ENCODE measurements at places on chromosomes 2 and 18.
A peak's percentile ranks its signal among the peaks of the same experiment; 100 is the strongest.

GRCh38 chr2:210792000-210792399 is 235.6 kb downstream of the CPS1 start:
- no peak for DNase-seq

GRCh38 chr2:6301426-6301825 is 564.3 kb downstream of the CMPK2 start:
- DNase-seq = no peak

- no peak for DNase-seq
Observed at GRCh38 chr18:5962362-5962761, 67.0 kb upstream of the TMEM200C start.

DNA sequence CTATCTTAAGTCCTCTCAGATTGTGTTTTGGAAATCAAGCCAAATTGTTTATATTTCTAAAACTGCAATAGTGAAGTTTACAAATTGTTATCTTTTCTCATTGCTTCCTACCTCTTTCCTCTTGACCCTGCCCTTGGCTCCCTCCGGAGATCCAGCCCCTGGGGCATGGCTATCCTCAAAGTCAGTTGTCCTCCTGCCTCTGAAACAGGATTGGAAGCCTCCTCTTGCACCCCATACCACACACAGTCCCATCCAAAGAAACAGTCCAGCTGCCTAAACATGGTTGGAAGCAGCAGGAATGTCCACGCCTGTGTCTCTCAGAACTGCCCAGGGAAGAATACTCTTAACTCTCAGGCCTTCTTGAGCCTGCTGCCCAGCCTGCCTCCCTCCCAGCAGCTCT is 30.1 kb upstream of the COL6A3 start:
- DNase-seq = no peak

DNA sequence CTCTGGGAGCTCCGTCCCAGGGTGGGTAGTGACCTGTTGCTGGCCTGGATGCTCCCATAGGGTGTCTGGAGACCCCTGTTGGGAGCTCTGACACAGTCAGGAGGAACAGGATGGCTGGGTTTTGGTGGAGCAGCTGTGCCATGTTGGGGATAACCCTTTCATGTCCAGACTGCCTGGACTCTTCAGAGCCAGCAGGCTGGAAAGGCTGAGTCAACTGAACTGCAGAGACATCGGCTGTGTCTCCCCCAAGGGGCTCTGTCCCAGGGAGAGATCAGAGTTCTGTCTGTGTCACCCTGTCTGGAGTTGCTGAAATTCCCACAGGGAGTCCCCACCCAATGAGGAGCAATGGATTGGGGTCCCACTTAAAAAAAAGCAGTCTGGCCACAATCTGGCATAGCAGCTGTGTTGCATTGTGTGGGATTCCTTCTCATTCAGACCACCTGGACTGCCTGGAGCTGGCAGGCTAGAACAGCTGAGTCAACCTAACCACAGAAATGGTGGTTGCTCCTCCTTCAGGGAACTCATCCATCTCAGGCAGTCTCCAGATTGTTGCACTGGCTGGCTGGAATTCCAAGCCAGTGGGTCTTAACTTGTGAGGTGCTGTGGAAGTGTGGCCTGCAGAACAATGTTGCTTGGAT is 37.2 kb downstream of the AGPS start:
- DNase-seq = no peak

DNA sequence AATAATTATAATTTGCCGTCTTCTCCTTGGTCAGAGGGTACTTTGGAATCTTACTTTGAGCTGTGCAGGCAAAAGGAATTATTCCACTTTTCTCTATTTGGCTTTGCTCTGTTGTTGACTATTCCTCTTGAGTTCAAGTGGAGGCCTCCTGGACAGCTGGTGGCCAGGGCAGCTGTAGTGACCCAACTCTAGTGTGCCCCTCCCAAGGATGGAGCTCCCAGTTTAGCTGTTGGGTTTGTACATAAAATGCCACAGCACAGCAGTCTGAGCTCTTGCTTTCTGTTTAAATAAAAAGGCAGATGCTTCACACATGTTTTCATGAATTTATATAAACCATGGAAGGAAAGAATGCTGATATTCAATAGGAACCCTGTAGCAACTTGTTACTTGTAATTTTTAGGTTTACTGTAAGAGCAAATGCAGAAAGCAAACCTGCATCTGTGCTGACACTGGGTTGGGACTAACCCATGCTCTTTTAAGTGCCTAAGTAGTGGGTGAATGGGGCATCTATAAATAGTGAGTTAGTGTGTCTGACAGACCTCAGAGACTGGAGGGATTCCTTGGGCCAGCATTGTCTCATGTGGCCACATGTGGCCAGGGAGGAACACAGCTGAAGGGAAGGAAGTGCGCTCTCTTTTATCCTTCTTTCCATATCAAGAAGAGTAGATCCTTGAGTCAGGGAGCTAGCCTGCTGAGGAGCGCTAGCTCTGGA is 121.8 kb downstream of the FHOD3 start:
- DNase-seq = no peak

GRCh38 chr2:227124811-227125210 is 39.2 kb downstream of the COL4A4 start:
- no peak for DNase-seq

DNA sequence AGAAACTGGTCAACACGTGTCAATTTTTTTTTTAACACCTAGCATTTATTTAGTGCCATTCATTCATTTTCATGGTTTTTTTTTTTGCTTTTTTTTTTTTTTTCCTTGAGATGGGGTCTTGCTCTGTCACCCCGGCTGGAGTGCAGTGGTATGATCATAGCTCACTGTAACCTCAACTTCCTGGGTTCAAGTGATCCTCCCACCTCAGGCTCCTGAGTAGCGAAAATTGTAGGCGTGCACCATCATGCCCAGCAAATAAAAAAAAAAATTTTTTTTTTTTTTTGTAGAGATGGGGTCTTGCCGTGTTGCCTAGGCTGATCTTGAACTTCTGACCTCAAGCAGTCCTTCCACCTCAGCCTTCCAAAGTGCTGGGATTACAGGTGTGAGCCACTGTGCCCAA is 21.1 kb downstream of the USP14 start:
- no peak for DNase-seq

GRCh38 chr2:213500881-213501280 is 216.6 kb downstream of the SPAG16 start:
- no peak for DNase-seq

GRCh38 chr2:128455721-128456050 is 137.0 kb upstream of the HS6ST1 start:
- no peak for DNase-seq

GRCh38 chr18:79410171-79410641 is 14.5 kb downstream of the NFATC1 start:
- DNase-seq = no peak

GRCh38 chr2:40653829-40654228 is 201.9 kb upstream of the SLC8A1 start:
- no peak for DNase-seq

GRCh38 chr2:166256896-166257295 is 118.8 kb downstream of the SCN9A start:
- no peak for DNase-seq

DNA sequence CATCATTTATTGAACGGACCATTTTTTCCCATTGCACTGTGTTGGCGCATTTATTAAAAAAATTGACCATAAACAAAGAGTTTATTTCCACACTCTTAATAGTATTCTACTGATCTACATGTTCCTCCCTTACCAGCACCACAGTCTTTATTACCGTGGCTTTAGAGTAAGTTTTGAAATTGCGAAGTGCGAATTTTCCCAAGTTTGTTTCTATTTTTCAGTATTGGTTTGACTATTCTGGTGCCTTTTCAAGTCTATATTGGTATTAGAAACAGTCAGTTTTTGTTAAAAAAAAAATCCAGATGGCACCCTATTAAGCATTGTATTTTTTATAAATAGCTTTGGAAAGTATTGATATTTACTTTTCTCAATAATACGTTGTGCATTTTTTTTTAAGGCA is 795.1 kb upstream of the HS6ST1 start:
- no peak for DNase-seq

- DNase-seq = no peak
Observed at GRCh38 chr2:204010628-204011560, 74.3 kb downstream of the ICOS start.

DNA sequence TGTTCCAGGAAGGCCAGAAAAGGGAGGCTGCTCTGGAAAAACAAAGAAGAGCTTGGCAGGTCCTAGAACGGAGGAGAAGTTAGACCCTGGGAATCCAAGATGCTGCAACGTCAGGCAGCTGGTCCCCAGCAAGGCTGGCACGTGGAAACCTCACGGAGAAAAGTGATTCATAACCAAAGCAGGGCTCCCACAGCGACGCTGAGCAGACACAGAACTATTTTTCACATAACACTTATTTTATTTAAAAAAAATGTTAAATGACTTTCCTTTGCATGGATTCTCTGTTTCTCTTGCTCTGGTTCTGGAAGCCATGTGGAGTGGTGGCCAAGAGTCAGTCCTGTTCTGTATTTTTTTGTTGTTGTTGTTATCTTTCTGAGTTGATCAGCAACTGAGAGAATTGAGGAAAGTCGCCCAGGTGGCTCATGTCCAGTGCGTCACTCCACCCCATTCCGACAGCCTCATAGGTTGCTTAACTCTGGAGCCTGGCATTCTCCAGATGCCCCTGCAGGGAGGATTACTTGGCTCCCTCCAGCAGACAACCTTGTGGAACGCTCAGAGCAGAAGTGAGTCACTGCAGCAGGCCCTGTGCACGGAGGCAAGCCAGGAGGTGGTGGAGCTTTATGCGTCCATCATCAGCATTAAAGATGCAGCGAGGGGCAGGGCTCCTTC is 229.9 kb upstream of the HDAC4 start:
- DNase-seq = no peak

DNA sequence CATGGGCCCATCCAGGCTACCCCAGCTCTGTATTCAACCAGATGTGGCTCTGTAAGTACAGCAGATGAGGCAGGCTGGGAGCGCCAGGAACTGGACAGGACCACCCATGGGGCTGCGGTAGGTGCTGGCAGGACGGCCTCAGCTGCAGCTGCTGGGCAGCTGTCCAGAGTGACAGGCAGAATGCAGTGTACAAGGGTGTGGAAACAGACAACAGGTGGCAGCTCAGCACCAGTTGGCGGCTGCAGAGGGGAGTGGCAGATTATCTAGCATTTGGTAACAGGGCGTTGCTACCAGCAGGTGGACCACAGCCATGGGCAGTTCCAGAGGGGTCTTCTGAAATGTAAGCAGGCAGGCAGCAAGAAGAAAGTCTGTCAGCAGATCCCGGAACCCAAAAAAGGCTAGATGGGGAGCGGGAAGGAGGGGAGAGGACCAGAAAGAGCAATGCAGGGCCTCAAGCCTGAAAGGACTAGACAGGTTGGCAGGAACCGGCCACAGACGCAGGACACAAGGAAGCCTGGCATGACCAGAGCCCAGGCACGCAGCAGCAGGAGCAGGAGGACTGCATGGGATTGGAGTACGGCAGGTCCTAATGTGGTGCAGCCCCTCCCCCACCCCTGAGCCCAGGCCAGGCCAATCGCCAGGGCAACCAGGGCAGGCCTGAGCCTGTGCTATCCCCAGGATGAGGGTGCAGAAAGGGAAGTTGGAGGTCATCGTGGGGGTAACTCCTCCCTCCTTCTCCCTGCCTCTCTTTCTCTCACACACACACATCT is 24.7 kb downstream of the PKDCC start:
- DNase-seq = no peak

GRCh38 chr2:4827836-4828235 is 864.3 kb upstream of the SOX11 start:
- no peak for DNase-seq

DNA sequence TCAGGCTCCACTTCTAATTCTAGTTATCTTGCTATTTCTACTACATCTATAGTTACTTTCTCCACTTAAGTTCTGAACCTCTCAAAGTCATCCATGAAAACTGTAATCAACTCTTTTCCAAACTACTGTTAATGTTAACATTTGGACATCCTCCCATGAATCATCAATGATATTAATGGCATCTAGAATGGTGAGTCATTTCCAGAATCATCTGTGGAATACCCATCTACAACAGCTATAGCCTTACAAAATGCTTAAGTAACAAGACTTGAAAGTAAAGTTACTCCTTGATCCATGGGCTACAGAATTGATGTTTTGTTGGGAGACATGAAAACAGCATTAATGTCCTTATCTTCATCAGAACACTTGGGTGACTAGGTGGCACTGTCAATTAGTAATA is 35.4 kb downstream of the BARD1 start:
- no peak for DNase-seq

GRCh38 chr2:130797493-130798435 is 39.0 kb upstream of the ARHGEF4 start:
- DNase-seq = peak; percentile 72

- DNase-seq = no peak
Observed at GRCh38 chr2:147810883-147811765, 33.7 kb upstream of the ACVR2A start.

GRCh38 chr2:60544954-60545560 is 8.4 kb downstream of the BCL11A start:
- DNase-seq = no peak

GRCh38 chr2:65781756-65782155 is 349.4 kb upstream of the SPRED2 start:
- DNase-seq = no peak

Data from activated CD8-positive, alpha-beta memory T cell treated with anti-CD3 and anti-CD28 coated beads for 1 hour (primary cell).